ENCODE measurements at places on chromosomes 3 and 15.

DNA sequence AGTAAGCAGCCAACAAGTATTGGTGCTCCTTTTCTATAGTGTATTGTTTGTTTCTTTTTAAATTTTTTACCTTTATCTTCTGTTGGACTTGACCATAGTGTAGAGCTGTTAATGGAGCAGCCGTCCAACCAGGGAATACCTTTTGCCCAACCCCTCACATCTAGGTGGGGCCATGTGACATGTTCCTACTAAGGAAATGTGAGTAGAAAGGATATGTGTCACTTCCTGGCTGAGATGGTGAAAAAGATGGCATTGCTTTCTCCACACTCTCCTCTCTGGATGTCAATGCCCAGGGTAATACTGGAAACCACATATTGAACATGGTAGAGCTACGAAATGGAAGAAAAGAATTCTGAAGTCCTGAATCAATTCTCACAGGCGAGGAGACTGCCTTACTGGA, 218.8 kb downstream of the TBL1XR1 start:
- DNase-seq, result no peak
- H3K27ac ChIP-seq, result no peak overlapping the region
- no peak overlapping the region for H3K4me3 ChIP-seq
- peaks cover 2% of the 10 kb centered on the region for H3K36me3 ChIP-seq
- peaks cover 3% of the 10 kb centered on the region for H3K27me3 ChIP-seq

GRCh38 chr3:190205739-190206138, 85.0 kb upstream of the P3H2 start:
- peaks cover 10% of the 10 kb centered on the region for H3K4me1 ChIP-seq
- H3K27ac ChIP-seq, result no peak overlapping the region
- H3K36me3 ChIP-seq, result no peaks in the 10 kb centered on the region
- DNase-seq, result no peak
- peaks cover 3% of the 10 kb centered on the region for H3K27me3 ChIP-seq

- no peak overlapping the region for H3K27ac ChIP-seq
- no peaks in the 10 kb centered on the region for H3K36me3 ChIP-seq
- no peaks in the 10 kb centered on the region for H3K4me1 ChIP-seq
- no peak for DNase-seq
- peaks cover 3% of the 10 kb centered on the region for H3K27me3 ChIP-seq
Observed at GRCh38 chr3:31839144-31839917, 141.7 kb downstream of the OSBPL10 start.

DNA sequence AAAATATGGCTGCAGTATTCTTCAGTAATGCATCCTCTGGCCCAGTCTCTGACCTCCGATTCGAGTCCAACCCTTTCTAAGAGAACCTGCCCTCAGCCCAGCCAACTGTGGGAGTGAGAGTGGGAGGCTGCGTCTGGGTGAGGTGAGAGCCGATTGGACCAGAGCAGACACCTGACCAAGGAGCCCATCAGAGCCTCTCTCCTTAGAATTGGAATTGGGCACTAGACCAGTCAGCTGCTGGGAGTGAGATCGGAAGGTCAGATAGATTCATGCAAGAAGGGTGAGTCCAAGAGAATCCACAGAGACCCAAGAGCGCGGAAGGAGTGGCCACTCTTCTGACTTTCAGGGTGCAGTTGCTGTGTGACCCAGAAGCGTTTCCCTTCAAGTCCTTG, 10.2 kb downstream of the RASL12 start:
- no peaks in the 10 kb centered on the region for H3K36me3 ChIP-seq
- H3K27me3 ChIP-seq, result peaks cover 4% of the 10 kb centered on the region
- H3K27ac ChIP-seq, result no peak overlapping the region
- no peak overlapping the region for H3K4me3 ChIP-seq
- peaks cover 7% of the 10 kb centered on the region for H3K4me1 ChIP-seq

DNA sequence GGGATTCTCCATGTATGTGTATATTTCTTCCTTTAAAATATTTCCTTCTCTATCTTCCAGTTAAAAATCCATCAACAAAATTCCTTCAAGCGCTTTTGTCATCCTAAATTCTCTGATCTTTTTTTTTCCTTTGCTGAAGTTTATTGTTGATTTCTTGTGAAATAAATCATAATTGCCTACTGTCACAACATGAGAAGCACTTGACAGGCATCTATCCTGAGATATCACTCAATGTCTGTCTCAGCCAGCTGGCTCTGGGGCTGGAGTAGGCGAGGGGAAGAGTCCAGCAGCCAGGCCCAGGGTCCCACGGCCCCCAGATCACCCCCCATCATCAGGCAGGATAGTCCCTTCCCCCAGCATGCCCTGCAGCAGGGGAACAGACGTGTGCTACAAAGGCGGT, 109.0 kb upstream of the TLE3 start:
- no peaks in the 10 kb centered on the region for H3K36me3 ChIP-seq
- H3K4me1 ChIP-seq, result no peaks in the 10 kb centered on the region
- no peak overlapping the region for H3K4me3 ChIP-seq
- H3K27ac ChIP-seq, result no peak overlapping the region

DNA sequence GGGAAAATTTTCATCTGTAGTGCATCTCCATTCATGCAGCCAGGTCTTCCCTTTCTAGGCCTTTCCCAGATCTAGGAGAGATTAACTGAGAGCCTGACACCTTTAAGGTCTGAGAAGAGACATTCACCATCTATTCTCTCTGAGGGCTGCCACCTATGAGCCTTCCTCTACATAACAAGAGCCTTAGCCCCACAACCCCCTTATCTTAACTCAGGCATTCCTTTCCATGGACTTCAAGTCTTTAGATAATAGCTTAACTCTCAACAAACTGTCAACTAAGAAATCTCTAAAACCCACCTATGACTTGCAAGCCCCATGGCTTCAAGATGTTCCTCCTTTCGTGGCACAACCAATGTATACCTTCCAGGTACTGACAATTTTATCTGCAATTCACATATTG, 121.0 kb downstream of the GABRB3 start:
- H3K36me3 ChIP-seq, result no peaks in the 10 kb centered on the region
- H3K4me1 ChIP-seq, result no peaks in the 10 kb centered on the region
- H3K27me3 ChIP-seq, result no peaks in the 10 kb centered on the region
- no peak overlapping the region for H3K4me3 ChIP-seq
- H3K27ac ChIP-seq, result no peak overlapping the region

GRCh38 chr15:52448011-52448890, 80.4 kb downstream of the MYO5A start:
- no peak for DNase-seq
- peaks cover 26% of the 10 kb centered on the region for H3K36me3 ChIP-seq
- no peak overlapping the region for H3K4me3 ChIP-seq
- no peaks in the 10 kb centered on the region for H3K27me3 ChIP-seq
- H3K4me1 ChIP-seq, result peaks cover 5% of the 10 kb centered on the region

- peaks cover 10% of the 10 kb centered on the region for H3K36me3 ChIP-seq
- peaks cover 27% of the 10 kb centered on the region for H3K4me1 ChIP-seq
- no peak overlapping the region for H3K4me3 ChIP-seq
- H3K27me3 ChIP-seq, result peaks cover 7% of the 10 kb centered on the region
- DNase-seq, result peak; percentile 50
Observed at GRCh38 chr3:59235634-59236012, 185.8 kb upstream of the CFAP20DC start.

DNA sequence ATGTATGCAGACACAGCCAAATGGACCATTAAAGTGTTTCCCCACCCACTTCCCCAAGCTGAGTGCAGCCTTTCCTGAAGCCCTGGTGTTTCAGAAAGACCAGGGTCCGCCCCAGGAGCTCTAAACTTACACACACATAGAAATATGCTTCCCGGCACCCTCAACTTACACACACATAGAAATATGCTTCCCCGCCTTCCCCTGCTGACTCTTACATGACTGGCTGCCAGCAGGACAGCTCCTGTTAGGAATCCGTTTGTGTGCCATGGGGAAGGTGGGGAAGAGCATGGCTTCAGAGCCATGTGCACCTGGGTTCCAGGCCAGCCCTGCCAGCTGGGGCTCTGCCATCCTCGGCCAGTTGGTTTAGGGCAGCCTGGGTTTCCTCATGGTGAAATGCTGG, 3.6 kb downstream of the CLEC3B start:
- no peaks in the 10 kb centered on the region for H3K36me3 ChIP-seq
- DNase-seq, result no peak
- no peak overlapping the region for H3K27ac ChIP-seq
- no peak overlapping the region for H3K4me3 ChIP-seq
- H3K4me1 ChIP-seq, result peaks cover 11% of the 10 kb centered on the region

GRCh38 chr3:30081904-30082303, 524.5 kb upstream of the TGFBR2 start:
- H3K27me3 ChIP-seq, result peaks cover 8% of the 10 kb centered on the region
- no peaks in the 10 kb centered on the region for H3K36me3 ChIP-seq
- no peak overlapping the region for H3K4me3 ChIP-seq
- H3K27ac ChIP-seq, result no peak overlapping the region

GRCh38 chr3:134216191-134216764, 34.4 kb downstream of the RYK start:
- H3K27ac ChIP-seq, result no peak overlapping the region
- no peak overlapping the region for H3K4me3 ChIP-seq
- peaks cover 8% of the 10 kb centered on the region for H3K4me1 ChIP-seq
- DNase-seq, result no peak
- H3K27me3 ChIP-seq, result no peaks in the 10 kb centered on the region

- H3K27ac ChIP-seq, result no peak overlapping the region
- H3K4me1 ChIP-seq, result peaks cover 31% of the 10 kb centered on the region
- no peaks in the 10 kb centered on the region for H3K36me3 ChIP-seq
- H3K4me3 ChIP-seq, result no peak overlapping the region
- no peak for DNase-seq
- H3K27me3 ChIP-seq, result no peaks in the 10 kb centered on the region
Observed at GRCh38 chr15:78084449-78084750, 6.9 kb upstream of the TBC1D2B start.

GRCh38 chr3:172685331-172686214, 25.3 kb downstream of the NCEH1 start:
- peak overlapping the region; percentile 1 for H3K4me3 ChIP-seq
- H3K36me3 ChIP-seq, result no peaks in the 10 kb centered on the region

GRCh38 chr3:165946360-165946759, 109.1 kb upstream of the BCHE start:
- no peak for DNase-seq
- no peak overlapping the region for H3K27ac ChIP-seq
- no peak overlapping the region for H3K4me3 ChIP-seq
- no peaks in the 10 kb centered on the region for H3K4me1 ChIP-seq

GRCh38 chr3:32743934-32744333, 58.9 kb downstream of the CNOT10 start:
- no peak overlapping the region for H3K4me3 ChIP-seq
- no peak for DNase-seq
- H3K27ac ChIP-seq, result no peak overlapping the region
- H3K4me1 ChIP-seq, result no peaks in the 10 kb centered on the region
- H3K36me3 ChIP-seq, result peaks cover 26% of the 10 kb centered on the region

DNA sequence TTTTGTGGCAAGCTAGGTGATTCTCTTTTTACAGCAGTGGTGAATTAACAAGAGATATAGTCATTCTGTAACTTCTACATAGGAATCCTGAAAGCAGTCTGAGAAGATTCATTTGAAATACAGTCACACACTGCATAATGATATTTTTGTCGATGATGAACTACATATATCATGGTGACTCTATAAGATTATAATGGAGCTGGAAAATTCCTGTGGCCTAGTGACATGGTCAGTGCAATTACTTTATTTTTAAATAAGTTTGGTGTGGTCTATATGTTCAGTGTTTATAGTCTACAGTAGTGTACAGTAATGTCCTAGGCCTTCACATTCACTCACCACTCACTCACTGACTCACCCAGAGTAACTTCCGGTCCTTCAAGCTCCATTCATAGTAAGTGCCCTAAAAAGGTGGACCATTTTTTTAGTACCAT, 511.4 kb upstream of the MCTP2 start:
- DNase-seq, result no peak
- H3K27me3 ChIP-seq, result no peaks in the 10 kb centered on the region
- H3K4me1 ChIP-seq, result no peaks in the 10 kb centered on the region
- no peak overlapping the region for H3K4me3 ChIP-seq

GRCh38 chr3:82891028-82891427, 1129.6 kb upstream of the GBE1 start:
- H3K27me3 ChIP-seq, result no peaks in the 10 kb centered on the region
- H3K4me1 ChIP-seq, result no peaks in the 10 kb centered on the region
- no peak overlapping the region for H3K27ac ChIP-seq

GRCh38 chr15:97036301-97036700, 705.8 kb downstream of the NR2F2 start:
- DNase-seq, result no peak
- no peaks in the 10 kb centered on the region for H3K36me3 ChIP-seq
- no peak overlapping the region for H3K27ac ChIP-seq
- no peak overlapping the region for H3K4me3 ChIP-seq
- H3K4me1 ChIP-seq, result no peaks in the 10 kb centered on the region
- H3K27me3 ChIP-seq, result no peaks in the 10 kb centered on the region

GRCh38 chr15:94674296-94674695, 442.9 kb downstream of the MCTP2 start:
- H3K36me3 ChIP-seq, result no peaks in the 10 kb centered on the region
- peaks cover 8% of the 10 kb centered on the region for H3K27me3 ChIP-seq
- DNase-seq, result no peak
- H3K27ac ChIP-seq, result no peak overlapping the region

DNA sequence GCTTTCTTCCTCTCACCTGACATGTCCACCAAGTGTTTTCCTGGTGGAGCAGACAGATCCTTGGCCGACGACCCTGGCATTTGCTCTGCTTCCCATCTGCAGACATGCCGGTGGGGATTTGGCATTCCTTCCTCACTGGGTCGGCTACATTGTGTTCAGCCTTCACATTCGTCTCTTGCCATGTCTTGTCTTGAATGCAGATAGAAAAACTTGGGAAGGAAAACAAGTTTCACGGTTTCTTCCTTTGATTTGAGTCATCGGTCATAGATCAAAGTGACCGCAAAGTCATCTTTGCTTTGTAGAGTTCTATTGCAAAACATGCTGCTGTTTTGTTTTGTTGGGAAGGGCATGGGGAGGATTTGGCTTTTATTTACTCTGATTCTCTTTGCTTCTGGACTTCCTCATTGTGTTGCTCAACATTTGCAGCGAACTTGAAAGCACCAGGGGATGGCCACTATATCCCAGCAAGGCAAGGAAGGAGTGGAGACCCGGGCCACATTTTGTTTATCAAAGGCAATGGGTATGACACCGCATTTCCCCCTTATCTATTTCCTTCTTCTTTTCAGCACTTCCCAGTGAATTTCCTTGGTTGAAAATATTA, 321.3 kb downstream of the CACNA2D3 start:
- no peak overlapping the region for H3K4me3 ChIP-seq
- H3K4me1 ChIP-seq, result no peaks in the 10 kb centered on the region
- no peaks in the 10 kb centered on the region for H3K27me3 ChIP-seq
- no peak overlapping the region for H3K27ac ChIP-seq
- no peaks in the 10 kb centered on the region for H3K36me3 ChIP-seq

Measured in activated CD4-positive, alpha-beta memory T cell treated with anti-CD3 and anti-CD28 coated beads, Interleukin-2, amount 10 ng/mL, durations not matched to agents 7 days and 5 days (primary cell).